Hematopoietic multipotent progenitor cell treated with erythropoietin and hydrocortisone succinate and interleukin-3 and kit ligand, for 15 days (in vitro differentiated cells): ENCODE measurements at places on chromosomes 7 and 10.

GRCh38 chr10:84493951-84494848 lies 165.8 kb downstream of the CCSER2 start:
- no peak for DNase-seq

DNA sequence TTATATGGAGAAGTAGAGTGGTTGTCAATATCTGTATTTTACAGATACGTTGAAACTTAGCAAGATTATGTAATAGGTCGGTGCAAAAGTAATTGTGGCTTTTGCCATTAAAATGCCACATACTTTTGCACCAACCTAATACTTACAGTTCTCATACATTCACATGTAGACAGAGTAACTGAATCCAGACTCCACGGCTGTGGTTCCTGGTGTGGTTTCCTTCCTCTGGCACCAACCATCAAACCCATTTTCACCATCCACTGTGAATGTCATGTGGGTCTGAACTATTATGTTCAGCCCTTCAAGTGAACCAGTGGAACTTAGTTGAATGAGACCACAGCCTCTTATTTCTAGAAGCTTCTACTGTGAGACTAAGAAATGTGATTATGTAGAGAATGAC lies 31.5 kb upstream of the SLIT1 start:
- DNase-seq, result no peak

- DNase-seq, result no peak
Observed at GRCh38 chr7:137147338-137147720, 196.2 kb downstream of the PTN start.

DNA sequence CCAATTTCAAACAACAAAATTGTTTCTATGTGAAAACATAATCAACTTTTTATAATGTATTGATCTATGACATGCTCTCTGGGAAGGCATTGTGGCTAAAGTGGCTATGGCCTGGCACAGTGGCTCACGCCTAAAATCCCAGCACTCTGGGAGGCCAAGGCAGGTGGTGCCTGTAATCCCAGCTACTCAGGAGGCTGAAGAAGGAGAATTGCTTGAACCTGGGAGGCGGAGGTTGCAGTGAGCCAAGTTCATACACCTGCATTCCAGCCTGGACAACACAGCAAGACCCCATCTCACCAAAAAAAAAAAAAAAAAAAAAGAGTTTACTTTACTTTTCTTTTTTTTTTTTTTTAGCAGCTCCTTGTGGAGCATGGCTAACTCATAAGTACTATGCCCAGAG lies 38.9 kb upstream of the CPN1 start:
- no peak for DNase-seq

GRCh38 chr10:47326306-47326926 lies 4.2 kb downstream of the GDF2 start:
- no peak for DNase-seq

DNA sequence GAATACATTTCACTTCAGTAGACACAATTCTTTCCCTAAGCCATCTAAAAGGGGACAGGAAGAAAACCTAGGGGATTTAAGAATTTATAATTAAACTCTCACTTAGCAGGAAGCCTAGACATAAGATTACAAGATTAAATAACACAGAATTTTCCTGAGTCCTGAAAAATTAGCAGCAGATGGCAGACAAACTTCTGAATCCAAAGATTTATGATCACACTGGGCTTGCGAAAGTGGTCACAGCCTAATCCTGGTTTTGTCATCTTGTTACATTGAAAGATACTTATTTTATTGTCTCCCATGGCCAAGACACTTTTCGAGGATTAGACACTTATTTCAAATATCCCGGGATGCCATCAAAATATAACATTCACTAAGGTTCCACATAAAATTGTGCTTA lies 2.9 kb downstream of the ERLIN1 start:
- no peak for DNase-seq

- no peak for DNase-seq
Observed at GRCh38 chr10:76711222-76711997, 926.2 kb downstream of the KCNMA1 start.

DNA sequence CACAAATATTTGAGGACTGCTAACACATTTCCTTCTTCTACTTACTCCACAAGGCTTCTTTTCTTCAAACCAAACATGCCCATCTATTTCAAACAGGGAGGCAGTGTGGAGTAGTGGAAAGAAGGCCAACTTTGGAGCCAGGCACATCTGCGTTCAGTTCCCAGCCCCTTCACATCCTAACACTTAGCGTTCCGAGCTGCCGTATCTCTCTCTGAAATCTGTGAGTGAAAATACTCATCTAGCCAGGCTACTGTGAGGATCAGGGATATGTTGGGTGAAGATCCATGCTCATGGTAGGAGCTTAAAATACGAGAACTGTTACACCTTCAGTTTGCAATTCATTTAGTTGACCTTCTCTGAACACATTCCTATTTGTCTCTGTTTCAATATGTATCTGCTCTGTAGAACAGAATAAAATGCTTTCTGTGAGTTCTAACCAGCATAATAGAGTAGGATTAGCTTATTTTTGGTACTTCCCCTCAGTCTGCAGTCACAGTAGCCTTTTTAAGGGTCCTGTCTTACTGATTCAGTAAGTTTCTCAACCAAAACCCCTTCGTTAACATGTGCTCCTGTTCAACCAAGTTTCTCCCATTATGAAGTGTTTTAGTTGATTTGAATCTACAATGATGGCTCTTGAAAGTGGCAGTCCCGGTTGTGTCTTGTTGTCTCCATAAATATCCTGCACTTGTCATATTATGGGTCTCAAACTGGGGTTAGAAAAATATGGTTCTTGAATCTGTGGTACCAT lies 3.3 kb upstream of the MEST start:
- no peak for DNase-seq

DNA sequence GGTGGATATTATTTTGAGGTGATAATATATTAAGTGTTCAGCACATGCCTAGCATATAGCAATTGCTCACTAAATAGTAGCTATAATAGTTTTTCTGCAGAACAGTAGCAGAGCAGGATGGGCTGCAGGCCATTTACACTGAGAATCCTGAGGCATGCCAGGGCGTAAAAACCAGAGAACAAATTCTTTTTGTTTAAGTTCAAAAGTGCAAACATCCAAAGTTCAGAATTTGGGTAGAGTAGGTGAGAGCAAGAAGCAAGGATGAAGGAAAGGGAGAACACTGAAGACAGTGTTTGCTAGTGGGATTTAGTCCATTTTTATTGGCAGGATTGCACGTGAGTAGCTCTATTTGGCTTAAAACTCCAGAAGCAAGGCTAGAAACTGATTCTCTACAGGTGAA lies 72.0 kb upstream of the RHOBTB1 start:
- DNase-seq, result no peak

DNA sequence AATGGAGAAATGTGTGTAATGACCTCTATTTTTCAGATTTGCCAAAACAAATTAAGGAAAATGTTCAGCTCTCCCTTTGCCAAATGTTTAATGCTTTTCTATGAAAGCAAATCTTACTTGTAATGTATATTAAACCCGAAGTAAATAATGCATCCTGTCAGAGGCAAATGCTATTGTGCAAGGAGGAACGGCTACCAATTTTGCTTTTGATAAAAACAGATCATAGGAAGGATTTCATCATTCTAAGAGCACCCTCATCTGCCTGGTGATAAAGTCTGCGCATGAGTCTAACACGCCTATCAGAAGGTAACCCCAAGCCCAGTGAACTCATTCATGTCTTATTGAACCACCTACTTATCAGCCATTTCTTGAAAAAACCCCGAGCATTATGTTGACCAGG lies 412.4 kb upstream of the MKI67 start:
- DNase-seq, result no peak

DNA sequence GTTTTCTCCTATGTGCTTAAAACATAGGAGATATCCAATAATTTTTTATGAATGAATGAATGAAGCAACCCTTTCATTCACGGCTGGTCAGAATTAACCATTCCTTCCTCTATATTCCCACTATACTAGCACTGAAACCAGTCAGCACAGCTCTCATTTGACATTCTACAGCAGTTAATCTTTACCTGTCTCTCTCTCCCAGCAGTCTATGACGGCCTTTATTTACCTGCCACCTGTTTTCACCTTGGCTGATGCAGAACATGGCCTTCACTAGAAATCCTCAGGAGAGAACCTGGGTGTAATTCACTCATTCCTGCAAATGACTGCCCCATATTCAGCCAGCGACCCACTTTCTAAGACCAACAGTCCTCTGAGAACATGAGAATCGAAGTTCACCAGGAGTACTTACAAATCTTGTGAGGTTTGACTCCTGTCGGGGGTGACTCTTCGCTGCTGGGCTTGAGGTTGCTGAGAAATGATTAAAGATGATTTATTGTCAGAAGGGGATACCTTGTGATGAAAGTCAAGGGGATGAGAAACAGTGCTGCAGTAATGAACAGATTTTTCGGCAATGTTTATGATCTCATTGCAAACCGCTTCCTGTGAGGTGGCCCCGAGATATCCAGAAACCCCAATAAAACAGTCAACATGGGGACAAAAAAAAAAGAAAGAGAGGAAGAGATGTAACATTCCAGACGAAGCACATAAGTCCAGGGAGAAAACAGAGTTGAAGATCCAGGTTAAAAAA lies 30.9 kb upstream of the PDLIM1 start:
- DNase-seq, result no peak

DNA sequence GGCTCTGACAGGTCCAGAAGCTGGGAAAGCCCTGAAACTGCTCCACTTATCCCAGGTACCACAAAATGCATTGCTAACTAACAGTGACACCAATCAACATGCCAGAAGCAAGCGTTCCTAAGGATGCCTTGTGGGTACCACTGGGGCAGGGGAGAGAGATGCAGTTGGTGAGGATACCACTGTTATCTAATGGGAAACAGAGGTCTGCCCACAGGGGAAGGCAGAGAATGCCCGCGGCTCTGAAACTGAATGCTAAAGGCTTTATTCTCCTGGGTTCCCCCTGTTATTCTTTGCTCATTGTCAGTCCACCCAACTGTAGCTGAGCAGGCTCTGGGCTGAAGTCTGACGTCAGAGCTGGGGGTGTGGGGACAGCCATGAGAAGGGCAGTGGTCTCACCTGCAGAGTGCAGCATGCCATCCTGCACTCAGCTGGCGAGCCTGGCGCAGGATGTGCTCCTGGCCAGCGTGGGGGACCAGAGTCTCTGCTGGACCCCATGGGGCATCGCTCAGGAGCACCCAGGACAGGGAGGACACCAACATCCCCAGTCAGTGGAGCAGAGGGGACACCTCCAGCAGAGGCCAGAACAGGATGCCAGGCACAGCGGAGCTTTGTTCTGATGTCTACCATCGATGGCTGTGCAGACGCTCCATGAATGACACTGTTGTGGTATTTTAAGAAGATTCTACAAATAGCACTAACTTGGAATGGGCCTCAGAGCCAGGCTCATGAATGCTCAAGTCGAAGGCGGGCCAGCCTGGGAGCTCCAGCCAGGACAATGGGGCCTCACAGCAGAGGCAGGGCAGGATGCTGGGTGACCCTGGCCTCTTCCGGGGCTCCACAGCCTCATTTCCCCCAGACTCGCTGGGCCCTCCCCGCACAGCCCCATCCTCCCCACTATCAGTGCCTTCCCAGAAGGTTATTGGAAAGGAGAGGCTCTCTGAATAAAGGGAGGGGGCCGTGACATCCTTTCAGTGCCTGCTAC lies 95.8 kb downstream of the ARHGAP22 start:
- DNase-seq, result no peak
